ENCODE measurements at places on chromosomes 1 and 21.
A peak's percentile ranks its signal among the peaks of the same experiment; 100 is the strongest.

DNA sequence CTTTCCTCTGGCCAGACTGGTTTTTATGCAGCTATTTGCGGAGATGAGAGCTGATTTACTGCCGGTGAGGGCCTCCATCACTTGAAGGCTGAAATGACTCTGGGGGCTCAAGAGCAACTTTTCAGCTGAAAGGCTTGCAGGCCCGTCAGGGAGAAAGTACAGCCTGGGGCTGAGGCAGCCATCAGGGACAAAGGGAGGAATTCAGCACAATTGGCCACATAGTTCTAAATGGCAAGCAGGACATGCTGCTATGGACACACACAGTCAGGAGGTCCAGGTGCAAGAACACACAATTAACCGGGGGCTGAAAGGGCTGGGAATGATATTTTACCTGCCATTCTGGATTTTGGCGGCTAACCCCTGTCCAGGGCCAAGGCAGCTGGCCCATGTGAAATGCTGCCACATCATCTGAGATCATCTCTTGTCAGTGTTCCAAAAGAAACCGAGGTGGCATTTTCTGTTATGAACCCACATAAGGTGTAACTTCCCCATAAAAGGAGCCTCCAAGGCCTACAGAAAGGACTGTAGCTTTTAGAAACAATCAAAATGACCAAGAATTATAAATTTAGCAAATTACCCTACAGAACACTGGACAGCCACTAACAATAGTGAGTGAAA is 58.2 kb downstream of the LMX1A start:
- DNase-seq, result no peak

DNA sequence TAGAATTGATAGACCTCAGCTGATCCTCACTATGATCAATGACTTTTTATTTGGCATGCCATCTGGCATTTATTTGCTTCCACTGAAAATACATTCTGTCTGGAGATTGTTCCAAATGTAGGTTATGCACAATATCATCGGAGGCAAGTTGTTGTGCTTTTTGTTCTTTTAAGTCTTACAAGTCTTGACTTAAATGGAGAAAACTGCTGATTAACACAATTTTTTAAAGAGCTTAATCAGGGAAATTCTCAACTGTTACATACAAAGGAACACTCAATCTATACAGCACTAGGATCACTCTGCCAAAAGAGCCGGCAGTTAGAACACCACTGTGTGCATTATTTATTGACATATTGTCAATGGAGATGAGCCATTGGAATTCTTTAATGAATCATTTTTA is 19.2 kb downstream of the CYYR1 start:
- no peak for DNase-seq

GRCh38 chr1:24052220-24052619 is 59.7 kb downstream of the MYOM3 start:
- DNase-seq, result peak; percentile 65

GRCh38 chr1:66373157-66373591 is 160.8 kb upstream of the SGIP1 start:
- no peak for DNase-seq

DNA sequence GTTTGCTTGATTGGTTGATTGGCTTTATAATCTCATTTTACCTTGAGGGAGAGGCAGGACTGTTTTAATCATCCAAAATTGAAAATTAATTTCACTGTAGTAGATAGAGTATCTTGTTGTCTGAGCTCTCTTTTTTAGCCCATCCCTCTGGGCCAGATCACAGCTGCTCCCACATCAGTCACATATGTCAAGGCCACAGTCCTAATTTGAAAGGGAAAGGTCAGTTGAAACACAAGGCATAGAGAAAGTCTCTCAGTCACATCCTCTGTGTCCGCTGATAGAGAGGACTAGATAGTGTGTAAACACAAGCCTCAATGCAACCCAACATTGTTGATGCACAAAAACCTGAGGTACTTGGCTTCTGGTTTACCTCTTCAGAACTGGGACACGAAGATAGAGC is 6.8 kb downstream of the C1orf74 start:
- DNase-seq, result no peak

- DNase-seq, result peak; percentile 58
Measured at GRCh38 chr1:21311016-21311415, 20.8 kb upstream of the ECE1 start.

GRCh38 chr1:213051127-213051880 is at the start of gene RPS6KC1:
Gene RPS6KC1, plus strand, starts transcription at chr1:213051241. Its CDS starts 164 bp downstream, at chr1:213051405.
- DNase-seq, result peak; percentile 78

DNA sequence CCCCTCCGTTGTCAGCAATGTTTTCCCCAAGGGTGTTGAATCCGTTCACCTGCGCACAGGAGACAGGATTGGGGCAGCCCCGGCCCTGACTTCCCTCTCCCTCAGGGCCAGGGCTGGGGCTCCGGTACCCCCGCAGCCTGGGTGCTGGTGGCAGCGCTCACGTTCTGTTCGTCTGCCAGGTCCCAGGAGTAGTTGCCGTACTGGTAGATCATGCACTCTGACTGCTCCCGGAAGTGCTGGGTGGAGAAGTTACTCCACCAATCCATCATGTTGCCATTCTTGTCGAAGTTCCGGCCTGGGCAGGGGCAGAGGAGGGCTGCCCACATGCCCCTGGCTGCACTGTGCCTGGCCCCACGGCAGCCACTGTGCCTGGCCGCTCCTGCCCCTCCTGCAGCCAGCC is 6.1 kb downstream of the PRXL2B start:
- no peak for DNase-seq

- DNase-seq, result no peak
Measured at GRCh38 chr1:28113242-28113572, 24.8 kb upstream of the EYA3 start.

- DNase-seq, result no peak
Measured at GRCh38 chr1:85264150-85264549, 4.7 kb upstream of the C1orf52 start.

DNA sequence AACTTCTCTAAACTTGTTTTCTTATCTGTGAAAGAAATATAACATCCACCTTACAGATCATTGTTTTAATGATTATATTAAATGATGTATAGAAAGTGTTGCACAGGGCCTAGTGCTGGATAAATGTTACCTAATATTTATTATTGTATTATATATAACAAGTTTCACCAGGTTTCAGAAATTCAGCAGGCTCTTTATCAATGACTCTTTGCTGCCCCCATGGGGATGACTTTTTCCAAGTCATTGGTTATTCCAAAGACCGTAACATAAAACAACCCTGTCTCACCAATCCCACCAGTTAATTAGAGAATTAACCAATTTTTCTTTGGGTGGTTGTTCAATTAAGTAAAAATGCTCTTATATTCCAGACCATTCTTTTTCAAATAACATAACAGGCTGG is 7.3 kb upstream of the DEDD start:
- peak; percentile 53 for DNase-seq

GRCh38 chr1:236282425-236282716 is 613 bp upstream of the ERO1B start:
- DNase-seq, result no peak

- DNase-seq, result no peak
Measured at GRCh38 chr21:34498623-34499022, 13.4 kb downstream of the KCNE1 start.

DNA sequence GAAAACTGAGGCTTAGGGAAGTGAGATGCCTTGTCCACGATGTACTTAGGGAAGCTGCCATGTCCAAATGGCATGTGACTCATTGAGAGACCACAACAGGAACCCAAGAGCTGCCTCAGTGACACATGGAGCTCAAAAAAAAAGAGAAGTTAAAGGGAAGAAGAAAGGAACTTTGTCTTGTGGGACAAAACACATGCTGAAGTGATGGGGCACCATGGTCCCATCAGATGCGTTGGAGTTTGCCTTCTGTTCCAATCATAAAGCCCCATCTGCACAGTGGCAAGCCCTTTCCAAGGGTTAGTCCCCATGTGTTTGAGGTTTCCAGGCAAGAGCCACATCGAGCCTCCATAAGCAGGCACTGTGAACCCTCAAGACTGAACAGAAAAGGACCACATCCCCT is 8.0 kb downstream of the MED8 start:
- DNase-seq, result no peak

DNA sequence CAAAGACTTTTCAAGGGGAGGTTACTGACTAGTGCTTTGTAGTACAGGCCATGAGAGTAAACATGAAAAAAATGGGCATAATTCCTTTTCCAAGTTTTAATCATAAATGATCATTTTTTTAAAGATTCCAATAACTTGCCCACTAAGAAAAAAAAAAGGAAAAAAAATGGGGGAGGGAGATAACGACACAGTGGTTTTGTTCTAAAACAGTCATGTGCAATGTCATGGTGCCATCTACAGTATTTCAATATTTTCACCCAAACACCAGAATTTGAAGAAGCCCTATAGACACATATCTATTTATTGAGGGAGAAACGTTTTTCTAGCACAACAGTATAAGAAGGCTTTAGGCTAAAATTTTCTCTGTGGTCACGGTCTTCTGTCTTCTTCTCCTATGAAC is 250.2 kb downstream of the LTN1 start:
- DNase-seq, result peak; percentile 77

- DNase-seq, result no peak
Measured at GRCh38 chr1:220221269-220221668, 51.0 kb downstream of the RAB3GAP2 start.

- no peak for DNase-seq
Measured at GRCh38 chr1:32878637-32879041, 7.7 kb upstream of the HPCA start.

GRCh38 chr1:202505356-202505755 is 156.9 kb downstream of the PPP1R12B start:
- DNase-seq, result peak; percentile 81

DNA sequence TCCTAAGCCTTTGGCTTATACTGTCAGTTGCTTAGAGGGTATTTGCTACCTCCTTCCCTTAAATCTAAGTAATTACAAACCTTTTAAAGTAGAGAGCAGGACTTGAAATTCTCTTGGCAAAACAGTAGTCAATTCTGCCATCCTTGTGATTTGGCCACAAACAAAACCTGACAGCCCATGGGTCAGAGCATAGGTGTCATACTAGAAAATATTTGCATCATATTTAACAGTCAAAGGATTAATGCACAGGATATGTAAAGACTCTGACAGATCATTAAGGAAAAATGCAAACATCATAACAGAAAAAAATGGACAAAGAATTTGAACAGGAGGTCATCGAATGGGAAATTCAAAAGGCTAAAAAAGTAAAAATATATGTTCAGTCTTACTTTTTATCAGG is 50.5 kb downstream of the ZFYVE9 start:
- DNase-seq, result peak; percentile 9

DNA sequence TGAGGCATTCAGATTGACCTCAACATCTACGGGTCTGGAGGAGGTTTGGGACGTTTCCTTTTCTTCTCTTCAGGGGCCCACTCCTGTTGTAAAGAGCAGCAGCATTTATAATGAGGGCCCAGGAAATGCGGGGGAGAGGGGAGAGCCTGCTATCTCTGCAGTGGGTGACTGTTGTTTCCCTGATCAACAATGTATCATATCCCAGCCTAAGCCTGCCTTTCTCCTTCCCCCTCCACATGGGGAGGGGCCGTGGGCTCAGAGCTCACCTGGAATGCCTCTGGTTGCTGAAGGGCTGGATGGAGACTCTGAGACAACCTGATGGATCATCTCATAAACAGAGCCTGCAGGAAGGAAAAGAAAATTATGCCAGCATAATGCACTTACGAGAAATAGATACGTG is 36.0 kb upstream of the HAO2 start:
- DNase-seq, result no peak

- no peak for DNase-seq
Measured at GRCh38 chr1:152168535-152168868, 9.5 kb upstream of the RPTN start.

DNA sequence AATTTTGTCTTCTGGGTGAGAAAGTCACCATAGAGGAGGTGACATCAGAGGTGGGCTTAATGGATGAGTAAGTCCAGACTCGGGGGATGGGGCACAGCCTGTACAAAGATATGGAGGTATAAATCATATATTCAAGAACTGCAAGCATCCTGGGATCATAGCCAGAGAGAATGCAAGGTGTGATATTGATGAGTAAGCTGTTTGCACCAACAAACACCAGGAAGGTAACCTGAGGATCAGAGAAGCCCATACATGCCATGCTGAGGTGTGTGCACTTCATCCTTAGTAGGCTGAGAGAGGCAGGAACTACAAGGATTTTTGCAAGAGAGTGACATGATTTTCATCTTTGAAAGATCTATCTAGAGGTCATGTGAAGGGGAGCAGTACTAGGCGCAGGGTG is 306.4 kb downstream of the HHAT start:
- no peak for DNase-seq

DNA sequence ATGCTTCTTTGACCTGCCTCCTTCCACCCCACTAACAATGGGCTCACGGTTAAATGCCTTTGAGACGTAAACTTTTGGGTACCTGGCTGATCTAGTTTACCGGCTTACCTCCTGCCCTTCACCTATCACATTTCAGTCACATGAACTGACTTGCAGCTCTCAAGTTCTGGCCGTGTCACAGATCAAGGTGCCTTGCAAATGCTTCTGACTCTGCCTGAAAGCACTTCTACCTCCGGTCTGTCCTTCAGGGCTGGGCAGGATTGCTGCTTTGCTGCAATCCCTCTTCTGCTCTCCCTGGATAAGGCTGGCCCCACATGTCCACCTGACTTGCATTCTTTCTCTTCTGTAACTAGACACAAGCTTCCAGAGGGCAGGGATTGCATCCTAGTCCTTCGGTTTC is 69.0 kb downstream of the GRIK1 start:
- DNase-seq, result no peak

GRCh38 chr1:56404066-56404465 is 175.3 kb downstream of the PLPP3 start:
- DNase-seq, result peak; percentile 27

DNA sequence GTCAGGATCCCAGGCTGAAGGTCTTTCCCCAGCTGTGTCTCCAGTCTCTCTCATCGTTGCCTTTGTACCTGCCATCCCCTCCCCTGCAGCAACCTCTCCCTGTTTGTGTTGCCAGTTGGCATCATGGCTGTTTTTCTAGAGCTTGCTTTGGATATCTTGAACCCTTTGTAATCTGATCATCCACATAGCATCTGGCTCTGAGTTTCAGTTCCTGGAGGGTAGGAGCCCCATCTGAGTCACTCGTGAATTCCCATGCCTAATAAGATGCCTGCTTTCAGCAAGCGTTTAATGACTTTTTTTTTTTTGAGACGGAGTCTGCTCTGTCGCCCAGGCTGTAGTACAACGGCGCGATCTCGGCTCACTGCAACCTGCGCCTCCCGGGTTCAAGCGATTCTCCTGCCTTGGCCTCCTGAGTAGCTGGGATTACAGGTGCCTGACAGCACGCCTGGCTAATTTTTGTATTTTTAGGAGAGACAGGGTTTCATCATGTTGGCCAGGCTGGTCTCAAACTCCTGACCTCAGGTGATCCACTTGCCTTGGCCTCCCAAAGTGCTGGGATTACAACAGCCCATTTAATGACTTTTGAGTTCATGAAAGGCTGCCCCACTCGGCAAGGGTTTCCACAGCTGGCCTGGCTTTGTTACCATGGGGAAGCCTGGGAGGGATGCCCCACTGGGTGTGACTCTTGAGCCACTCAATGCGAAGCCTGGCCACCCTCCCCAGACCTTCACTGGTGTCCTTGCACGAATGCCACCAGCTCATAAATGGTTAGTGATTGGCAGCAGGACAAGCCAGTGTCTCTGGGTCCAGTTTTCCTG is 11.9 kb downstream of the ALPL start:
- DNase-seq, result peak; percentile 40

- DNase-seq, result no peak
Measured at GRCh38 chr1:156586323-156586722, 5.3 kb upstream of the NAXE start.

GRCh38 chr1:47507881-47508701 is 70.2 kb downstream of the FOXD2 start:
- DNase-seq, result no peak

GRCh38 chr21:43273016-43273707 is 104.4 kb downstream of the CRYAA start:
- no peak for DNase-seq

All from AG10803 (cell line).